NCI-H774 (cell line): ENCODE measurements at places on chromosomes 6 and 20.

GRCh38 chr6:93555292-93555691 is 135.9 kb upstream of the EPHA7 start:
- DNase-seq, result no peak

DNA sequence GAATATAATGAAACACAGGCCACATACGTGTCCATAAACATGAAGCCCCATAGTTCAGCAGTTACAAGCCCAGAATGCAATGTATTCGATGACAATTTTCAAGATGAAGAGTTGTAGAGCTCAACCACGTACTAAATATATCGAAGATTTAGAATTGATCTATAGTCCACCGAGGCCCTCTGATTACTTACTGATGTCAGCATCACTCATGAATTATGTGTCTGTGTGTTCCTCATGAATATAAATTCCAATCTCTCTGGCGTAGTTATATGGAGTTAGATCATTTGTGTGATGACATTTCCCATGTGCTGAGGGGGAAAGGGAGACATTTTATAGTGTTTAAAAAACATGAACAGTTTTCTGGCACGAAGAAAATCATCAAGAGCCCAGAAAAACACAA is 97.5 kb downstream of the PFDN4 start:
- DNase-seq, result no peak

DNA sequence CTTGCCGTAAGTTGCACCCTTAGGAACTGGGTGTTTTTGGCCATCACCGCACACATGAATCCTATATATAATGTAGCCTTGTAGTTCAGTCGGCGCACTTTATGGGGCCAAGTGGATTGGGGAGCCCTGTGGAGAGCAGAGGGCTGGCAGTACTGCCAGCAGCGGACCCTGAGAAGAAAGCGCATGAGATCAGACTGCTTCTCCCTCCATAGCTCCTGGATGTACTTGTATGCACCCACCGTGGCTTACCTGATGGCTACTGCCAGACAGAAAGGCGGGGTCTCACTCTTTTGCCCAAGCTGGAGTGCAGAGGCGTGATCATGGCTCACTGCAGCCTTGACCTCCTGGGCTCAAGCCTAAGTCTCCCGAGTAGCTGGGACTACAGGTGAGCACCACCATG is 32.8 kb upstream of the OVOL2 start:
- DNase-seq, result no peak

DNA sequence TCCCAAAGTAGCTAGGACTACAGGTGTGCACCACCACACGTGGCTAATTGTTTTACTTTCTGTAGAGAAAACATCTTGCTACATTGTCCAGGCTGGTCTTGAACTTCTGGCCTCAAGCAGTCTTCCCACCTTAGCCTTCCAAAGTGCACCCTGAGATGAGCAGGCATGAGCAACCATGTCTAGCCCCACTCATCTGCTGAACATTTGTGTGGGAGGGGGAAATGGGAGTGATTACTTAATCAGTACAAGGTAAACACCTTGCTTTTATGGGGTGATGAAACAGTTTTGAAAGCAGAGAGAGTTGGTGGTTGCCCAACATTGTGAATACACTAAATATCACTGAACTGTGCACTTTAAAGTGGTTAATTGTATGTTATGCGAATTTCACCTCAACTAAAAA is 5.3 kb downstream of the APMAP start:
- no peak for DNase-seq

DNA sequence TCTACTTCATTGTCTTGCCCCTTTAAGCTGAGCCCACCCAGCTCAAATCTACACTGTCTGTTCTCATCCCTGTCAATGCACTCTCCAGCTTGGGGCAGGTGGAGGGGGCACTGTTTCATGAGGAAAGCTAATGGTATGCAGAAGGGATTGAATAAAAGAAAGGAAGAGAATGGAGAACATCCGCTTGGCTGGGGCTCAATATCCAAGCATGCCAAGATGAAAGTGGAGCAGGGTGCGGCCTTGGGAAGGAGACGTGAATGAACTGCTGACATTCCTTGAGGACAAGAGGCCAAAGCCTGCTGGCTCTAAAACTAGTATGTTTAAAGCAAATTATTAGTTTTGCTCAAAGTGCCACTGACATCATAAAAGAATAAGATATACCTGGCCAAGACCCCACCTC is 24.2 kb downstream of the AKAP12 start:
- no peak for DNase-seq
